Activated CD4-positive, alpha-beta T cell treated with anti-CD3 and anti-CD28 coated beads, Interleukin-2, amount 10 ng/mL, durations not matched to agents 7 days and 5 days (primary cell): ENCODE measurements at places on chromosomes 5 and 9.
A peak's percentile ranks its signal among the peaks of the same experiment; 100 is the strongest.

- no peak for DNase-seq
These were observed 176.0 kb upstream of the TLE4 start for GRCh38 chr9:79395755-79396154.

DNA sequence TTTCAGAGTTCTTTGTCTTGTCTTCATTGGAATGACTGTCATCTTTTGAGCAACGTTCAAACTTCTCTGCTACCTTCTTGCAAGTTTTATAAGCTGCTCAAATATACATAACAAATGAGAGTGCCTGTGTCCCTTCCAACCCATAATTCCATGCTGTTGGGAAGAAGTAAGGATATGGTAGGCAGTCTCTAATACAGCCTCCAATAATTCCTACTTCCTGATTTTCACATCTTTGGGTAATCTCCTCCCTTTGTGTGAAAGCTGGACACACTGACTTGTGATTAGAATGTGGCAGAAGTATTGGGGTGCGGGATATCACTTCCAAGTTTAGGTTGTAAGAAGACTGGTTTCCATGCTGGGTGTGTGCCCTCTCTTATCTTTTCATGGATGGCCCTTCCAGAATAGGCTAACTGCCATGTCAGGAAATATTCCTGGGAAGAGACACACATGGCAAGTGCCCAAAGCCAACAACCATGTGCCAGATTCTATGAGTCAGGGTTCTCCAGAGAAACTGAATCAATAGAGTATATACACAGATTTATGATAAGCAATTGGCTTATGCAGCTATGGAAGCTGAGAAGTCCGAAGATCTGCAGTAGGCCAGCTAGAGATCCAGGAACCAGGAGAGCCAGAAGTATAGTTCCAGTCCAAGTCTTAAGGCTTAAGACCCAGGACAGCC lies 531.3 kb downstream of the NTRK2 start:
- no peak for DNase-seq

- DNase-seq = no peak
These were observed 6.5 kb downstream of the TNPO1 start for GRCh38 chr5:72822944-72823343.

DNA sequence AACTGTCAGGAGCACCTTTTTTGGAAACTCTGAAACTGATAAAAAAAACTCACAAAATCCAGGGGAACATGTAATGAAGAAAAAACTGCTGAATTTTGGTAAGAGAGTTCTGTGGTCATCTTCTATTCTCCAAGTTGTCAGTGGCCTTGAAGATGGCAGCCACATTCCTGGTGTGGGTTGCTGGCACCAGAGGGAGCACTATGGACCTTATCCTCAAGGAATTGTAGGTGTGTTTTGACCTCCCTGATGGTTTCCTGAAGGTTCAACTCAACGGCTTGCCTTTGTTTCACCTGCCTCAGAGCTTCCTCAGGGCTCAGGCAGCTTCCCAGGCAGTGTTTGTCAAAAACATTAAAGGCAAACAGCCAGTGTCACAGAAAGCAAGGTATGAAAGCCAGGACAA lies 2.2 kb upstream of the SLC38A9 start:
- DNase-seq = no peak

GRCh38 chr5:147645197-147645596 lies 135.3 kb upstream of the DPYSL3 start:
- no peak for DNase-seq

DNA sequence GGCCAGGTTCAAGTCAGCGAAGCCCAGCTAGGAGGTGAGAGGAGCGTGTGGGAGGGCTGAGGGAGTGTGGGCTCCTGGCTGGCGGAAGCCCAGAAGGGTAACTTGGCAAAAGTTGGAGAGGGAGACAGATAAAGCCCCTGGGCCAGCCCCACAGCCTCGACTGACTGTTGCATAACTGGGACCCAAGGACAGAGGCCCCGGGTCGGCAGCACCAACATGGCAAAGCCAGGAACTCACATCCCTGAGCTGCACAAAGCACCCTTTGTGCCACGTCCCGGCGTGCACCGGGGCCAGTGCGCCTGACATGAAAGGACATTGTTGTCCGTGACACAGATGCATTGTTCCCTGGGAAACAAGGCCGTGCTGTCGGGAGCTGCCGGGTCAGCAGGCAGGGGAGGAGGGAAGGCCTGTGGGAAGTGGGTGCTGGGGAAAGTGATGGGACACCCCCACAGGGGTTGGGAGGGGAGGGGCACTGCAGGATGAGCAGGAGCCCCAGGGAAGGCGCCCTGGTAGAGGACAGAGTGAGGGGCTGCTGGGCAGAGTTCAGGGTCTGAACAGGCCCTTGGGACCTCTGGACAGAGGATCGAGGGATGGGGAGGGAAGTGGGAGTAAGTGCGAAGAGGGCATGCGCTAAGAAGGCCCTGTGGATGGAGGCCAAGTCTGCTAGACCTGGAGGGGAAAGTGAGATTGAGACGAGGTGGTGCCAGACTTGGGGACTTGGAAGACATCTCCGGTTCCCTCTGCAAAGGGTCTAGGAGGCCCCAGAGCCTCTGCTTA lies 13.0 kb upstream of the DPM2 start:
- no peak for DNase-seq

- peak; percentile 17 for DNase-seq
These were observed 684 bp upstream of the JMY start for GRCh38 chr5:79235261-79235633.

DNA sequence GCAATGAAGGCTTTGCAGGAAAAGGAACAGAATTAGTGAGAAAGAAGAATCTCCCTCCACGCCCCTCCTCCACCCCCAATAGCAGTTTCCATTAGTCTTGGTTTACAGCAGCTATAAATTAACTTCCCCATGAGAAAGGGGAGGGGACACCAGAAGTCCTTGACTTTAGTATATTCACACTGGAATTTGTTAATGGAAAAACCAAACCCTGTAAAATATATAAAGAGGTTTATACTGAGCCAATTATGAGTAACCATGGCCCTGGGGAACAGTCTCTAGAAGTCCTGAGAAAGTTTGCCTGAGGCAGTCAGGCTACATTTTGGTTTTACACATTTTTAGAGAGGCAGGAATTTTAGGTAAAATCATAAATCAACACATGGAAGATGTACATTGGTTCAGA lies 88.5 kb downstream of the ALDH1A1 start:
- DNase-seq = no peak

- no peak for DNase-seq
These were observed 39.5 kb downstream of the PRRT1B start for GRCh38 chr9:131584858-131585257.

DNA sequence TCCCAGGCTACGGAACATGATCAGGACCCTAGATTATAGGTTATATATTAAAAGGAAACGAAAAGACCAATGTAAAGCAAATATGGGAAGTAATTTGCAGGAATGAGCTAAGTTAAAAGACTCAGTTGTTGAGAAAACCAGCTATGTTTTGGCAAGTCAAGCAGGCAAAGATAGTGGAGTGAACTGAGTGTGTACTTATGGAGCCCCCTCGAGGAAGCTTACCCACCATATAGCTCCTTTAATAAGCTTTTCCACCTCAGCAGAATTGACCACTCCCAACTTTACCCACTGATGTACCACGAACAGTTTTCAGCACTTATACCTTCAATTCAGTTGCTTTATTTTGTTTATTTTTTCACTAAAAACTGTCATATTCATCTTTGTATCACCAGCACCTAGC lies 57.3 kb upstream of the PJA2 start:
- DNase-seq = no peak

DNA sequence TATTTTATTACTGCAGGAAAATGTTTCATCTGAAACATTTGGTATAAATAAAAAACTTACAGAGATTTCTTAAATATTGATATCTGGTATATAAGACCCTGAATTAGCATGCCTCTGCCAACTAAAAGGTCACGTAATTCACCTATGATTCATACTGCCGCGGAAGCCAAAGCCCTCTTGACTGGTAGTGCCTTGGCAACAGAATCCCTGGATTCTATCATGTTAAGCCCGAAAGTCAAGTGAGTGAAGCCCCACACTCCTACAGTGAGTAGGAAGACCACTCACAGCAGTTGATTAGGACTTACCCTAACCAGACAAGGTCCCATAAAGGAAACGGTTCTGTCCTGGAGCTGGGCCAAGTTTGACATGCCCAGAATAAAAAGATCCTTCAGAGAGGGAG lies 175.6 kb upstream of the NREP start:
- no peak for DNase-seq

- DNase-seq = no peak
These were observed 619.6 kb upstream of the ADAMTS16 start for GRCh38 chr5:4520559-4520958.

GRCh38 chr9:100669968-100670367 lies 92.1 kb downstream of the CAVIN4 start:
- no peak for DNase-seq

GRCh38 chr9:100498592-100498991 lies 25.6 kb downstream of the TMEFF1 start:
- DNase-seq = no peak

DNA sequence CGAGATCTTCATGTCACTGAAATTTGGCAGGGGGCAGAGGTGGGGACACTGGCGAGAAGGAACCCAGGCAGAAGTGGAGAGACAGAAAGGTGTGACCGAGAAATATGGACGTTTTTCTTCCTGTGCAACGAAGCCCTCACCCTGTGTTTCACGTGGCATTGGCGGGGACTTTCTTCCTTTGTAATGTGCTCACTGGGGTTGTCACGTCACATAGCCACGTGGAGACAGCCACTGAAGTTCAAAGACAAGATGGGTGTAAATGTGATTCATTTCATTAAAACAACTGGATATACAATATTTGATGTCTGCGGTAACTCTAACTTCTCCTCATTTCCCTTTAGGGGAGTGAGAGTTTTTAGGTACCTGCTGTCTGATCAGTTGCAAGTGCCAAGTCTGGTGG lies 225.7 kb downstream of the FSTL4 start:
- DNase-seq = no peak
